Tongue (tissue), 3 donors: ENCODE measurements at places on chromosomes 6 and 20. TPM values are rescaled to one million over a fixed set of nuclear protein-coding genes. Genes with fewer than 3 reads are reported as not detected.

The MEI4 gene
- 0.31 TPM for total RNA-seq

The KLC4 gene
- total RNA-seq, result 32.3 TPM

The SHLD1 gene
- total RNA-seq, result 3.5 TPM

The RAET1L gene
- 3.3 TPM for total RNA-seq

The TOX2 gene
- total RNA-seq, result 0.51 TPM

The IL17F gene
- total RNA-seq, result not detected

The NCOA6 gene
- 11.7 TPM for total RNA-seq

The FERMT1 gene
- total RNA-seq, result 5.5 TPM

The SLC26A8 gene
- not detected for total RNA-seq

DNA sequence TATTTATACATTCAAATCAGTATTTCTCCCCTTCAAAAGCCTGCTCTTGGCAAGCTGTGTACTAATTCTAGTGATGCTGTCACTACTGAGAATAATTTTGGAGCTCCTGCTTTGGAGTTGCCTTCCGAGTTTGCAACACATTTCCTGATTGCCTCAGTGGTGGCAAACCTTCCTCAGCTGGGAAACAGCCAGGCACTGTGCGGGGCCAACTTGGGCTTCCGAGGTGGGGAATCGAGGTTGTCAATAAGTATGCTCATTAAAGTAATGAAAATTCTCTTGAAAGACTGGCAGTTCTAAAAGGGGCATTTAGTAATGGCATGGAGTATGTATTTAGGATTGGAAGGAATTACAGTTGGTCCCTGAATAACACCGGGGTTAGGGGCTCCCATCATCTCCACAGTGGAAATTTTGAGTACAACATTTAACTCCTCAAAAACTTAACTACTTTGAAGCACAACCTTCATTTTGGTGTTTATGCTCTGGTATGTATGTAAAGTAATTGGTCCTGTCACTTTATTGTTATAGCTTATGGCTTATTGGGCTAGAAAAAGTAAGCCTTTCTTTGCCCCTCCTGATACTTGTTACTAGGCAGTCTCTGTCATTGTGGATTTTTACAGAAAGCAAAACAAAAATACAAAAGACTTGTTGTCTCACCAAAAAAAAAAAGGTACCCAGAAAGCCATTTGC lies 2.7 kb downstream of the PAQR8 start:
- no peak for DNase-seq

- DNase-seq, result no peak
Observed at GRCh38 chr6:92275150-92275549, 1144.2 kb downstream of the EPHA7 start.

DNA sequence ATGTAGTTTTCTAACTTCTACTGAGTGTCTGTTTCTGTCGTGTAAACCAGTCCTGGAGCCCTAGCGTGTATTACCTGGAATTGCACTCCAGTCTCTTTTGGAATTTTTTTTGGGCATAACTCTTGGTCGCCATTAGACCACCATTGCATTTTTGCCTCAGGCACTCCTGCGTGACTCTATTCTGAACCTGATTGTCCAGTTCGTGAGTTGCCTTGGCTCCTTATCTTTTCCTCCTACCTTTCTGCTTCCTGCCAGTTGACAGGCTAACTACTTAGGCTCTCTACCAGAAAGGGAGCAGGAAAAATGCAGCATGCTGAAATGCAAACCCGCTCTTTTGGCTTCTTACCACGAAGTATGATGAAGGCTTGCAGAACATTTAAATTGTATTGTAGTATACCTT lies 490.9 kb upstream of the SOX4 start:
- no peak for DNase-seq

DNA sequence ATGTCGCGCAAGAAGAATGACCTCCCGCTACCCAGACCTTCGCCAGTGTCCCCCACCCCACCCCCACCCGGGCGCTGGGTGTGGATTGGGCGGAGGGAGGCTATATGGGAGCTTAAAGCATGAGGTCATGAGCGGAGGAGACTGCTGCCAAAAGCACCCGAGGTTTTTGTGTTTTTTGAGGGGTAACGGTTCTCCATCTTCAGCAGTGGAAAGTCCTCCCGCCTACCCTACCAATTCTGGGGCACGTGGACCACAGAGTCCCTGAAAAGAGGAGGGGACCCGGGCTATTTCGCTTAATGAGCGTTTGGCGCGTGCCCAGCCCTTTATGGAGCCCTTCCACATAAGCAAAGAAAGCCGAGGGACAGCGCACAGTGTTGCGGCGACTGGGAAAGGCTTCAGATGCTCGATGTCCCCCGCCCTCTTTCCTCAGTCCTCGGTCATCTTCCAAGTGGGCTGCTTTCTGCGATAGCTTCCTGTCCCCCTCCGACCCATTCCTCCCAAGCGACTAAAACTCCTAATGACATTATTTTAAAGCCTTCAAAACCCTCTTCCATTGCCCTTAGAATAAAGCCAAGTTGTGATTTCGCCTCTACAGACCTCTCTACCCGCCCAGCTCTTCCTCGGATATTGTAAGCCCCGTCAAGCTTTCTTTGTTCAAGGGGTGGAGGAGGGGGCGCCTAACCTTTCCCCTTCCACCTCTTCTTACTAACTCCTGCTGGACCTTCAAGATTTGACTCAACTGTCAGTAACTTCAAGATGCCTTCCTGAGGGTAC lies 2.1 kb upstream of the TRERF1 start:
- DNase-seq, result peak; percentile 81

DNA sequence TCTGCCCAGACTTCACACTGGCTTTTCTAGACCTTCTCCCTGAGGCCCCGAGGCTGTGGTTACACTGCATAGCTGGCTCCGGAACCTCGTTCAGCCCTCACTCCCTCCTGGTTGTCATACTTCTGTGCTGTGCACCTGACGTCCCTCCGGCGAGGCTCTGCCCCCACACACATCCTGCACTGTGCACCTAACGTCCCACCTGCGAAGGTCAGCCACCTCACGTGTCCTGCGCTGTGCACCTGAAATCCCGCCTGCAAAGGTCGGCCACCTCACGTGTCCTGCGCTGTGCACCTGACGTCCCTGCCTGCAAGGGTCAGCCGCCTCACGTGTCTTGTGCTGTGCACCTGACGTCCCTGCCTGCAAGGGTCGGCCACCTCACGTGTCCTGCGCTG lies 111.0 kb upstream of the FRMD1 start:
- DNase-seq, result no peak

DNA sequence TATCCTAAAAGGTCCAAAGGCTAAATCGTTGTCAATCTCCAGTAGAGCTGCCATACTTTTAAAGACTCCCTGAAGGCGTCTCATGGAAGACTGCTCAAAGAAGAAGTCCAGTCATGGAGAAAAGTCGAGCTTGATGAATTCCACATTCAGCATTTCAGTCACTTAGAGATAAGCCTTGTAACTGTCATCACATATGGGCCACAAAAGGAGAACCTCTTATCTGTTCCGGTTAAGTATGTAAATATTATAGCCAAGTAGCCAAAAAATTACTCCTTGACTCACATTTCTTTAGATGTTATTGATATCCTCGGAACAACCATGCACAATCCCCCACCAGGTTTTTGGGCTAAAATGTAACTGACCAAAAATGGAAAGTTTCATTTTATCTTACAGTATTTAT lies 9.8 kb upstream of the CNKSR3 start:
- DNase-seq, result no peak

DNA sequence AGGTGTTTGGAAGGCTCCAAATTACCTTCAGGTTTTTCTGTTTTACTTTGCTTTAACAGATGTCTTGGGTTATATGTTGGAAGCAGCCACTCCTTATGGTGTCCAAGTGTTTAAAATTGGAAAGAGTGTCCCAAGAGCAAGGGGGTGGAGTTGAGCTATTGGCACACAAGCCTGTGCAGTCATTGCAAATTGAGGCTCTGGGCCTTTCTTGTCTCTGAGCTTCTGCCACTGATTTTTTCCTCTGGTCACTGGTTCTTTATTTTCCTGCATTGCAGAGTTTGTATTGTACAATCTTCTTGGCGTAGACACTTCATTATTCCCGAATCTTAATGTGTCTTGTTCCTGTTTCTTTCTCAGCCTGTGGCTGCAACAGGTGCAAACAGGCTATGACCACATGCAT lies 598.8 kb downstream of the RNF144B start:
- peak; percentile 82 for DNase-seq

- DNase-seq, result no peak
Observed at GRCh38 chr6:109076377-109076776, 18.3 kb downstream of the SESN1 start.

DNA sequence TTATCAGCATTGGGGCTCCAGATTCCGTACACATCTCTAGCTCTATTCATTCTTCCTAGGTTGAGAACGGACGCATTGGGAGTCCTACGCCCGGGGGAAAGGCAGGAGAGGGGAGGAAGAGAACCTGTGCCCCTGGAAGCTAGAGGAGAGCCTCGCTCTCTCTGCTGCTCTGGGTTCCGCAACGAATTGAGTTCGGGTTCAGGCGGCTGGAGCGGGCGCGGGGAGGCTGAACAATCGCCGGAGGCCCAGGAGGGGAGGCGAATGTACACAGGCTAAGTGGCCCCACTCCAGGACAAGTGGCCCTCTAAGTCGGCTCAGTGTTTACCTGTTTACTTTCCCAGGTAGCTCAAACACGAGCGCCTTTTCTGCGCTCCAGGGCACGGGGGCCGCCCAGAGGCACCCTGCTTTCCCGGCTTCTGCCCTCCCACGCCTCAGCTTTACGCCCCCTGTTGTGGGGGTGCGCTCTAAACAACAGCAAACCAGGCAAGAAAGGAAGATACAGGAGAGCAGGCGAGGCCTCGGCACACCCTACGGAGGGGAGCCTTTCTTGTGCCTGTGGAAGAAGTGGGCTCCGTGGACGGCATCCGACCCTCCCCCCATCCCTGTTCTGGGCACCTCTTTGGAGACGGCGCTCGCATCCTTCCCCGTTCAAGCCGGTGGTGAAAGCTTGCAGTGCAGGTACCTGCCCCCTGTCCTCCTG lies 4.6 kb upstream of the NKX2-2 start:
- no peak for DNase-seq

DNA sequence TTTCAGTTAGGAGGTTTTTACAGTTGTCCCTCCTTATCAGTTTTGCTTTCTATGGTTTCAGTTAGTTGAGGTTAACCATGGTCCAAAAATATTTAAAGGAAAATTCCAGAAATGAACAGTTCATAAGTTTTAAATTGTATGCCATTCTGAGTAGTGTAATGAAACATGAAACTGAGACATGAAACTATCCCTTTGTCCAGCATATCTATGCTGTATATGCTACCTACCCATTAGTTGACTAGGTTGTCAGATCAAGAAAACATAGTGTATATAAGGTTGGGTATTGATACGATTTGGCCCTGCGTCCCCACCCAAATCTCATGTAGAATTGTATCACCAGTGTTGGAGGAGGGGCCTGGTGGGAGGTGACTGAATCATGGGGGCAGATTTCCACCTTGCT lies 39.1 kb downstream of the VGLL2 start:
- DNase-seq, result no peak

DNA sequence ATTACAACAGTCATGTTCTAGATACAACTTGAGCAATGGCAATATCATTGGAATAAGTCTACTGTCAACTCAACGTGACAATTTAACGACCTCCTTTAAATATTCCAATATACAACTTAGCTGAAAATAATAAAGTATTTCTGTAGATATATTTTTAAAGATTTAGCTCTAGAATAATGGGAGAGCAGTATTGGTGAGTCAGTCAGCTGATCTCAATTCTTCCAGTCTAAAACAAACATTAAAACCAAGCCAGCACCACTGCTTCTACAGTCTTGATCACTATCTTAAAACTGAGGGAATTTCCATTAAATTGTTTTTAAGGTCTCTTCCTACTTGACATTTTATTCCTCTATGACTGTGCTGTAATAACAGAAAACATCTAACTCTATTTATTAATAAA lies 38.2 kb downstream of the NOL7 start:
- DNase-seq, result no peak
